ENCODE measurements at places on chromosomes 7 and 10. TPM values are rescaled to one million over a fixed set of nuclear protein-coding genes. Genes with fewer than 3 reads are reported as not detected.
A peak's percentile ranks its signal among the peaks of the same experiment; 100 is the strongest.

DNA sequence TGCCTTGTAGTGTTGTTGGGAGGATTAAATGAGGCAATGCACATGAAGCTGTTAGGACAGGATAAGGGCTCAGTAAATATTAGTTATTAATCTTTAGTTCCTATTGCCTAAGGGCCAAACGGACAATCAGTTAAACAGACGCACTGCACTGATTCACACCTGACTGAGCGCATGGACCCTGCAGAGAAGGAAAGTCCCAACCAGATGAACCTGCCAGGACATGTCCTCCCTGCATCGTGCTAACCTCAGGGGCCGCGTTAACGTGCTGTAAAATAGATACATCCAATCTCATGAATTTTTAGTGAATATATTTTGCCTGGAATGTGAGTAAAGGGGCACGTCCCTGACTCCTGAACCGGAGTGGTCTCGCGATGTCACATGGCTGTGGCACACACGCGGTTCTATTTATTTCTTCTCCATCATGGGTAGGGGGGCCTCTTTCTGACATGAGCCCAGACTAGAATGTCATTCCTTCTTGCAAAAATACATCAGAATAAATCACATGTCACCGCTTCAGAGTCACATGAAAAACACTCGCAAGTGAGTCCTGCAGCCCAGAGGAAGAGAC is 12.3 kb downstream of the ADARB2 start:
- no peak overlapping the region for H3K27ac ChIP-seq
- H3K4me1 ChIP-seq, result no peaks in the 10 kb centered on the region
- H3K36me3 ChIP-seq, result no peaks in the 10 kb centered on the region
- no peak overlapping the region for H3K4me3 ChIP-seq

GRCh38 chr10:93601774-93602162 is 733 bp upstream of the RBP4 start:
- no peak overlapping the region for H3K4me3 ChIP-seq
- H3K27ac ChIP-seq, result no peak overlapping the region
- H3K4me1 ChIP-seq, result no peaks in the 10 kb centered on the region
- DNase-seq, result no peak

GRCh38 chr7:38584443-38585210 is 46.5 kb downstream of the AMPH start:
- no peaks in the 10 kb centered on the region for H3K27me3 ChIP-seq
- no peaks in the 10 kb centered on the region for H3K36me3 ChIP-seq
- DNase-seq, result no peak
- H3K4me1 ChIP-seq, result peaks cover 21% of the 10 kb centered on the region
- H3K27ac ChIP-seq, result no peak overlapping the region

GRCh38 chr7:146131701-146132100 is 15.1 kb downstream of the CNTNAP2 start:
- no peak overlapping the region for H3K27ac ChIP-seq
- H3K4me3 ChIP-seq, result no peak overlapping the region
- H3K36me3 ChIP-seq, result no peaks in the 10 kb centered on the region
- H3K27me3 ChIP-seq, result no peaks in the 10 kb centered on the region
- no peaks in the 10 kb centered on the region for H3K4me1 ChIP-seq

- H3K36me3 ChIP-seq, result no peaks in the 10 kb centered on the region
- no peaks in the 10 kb centered on the region for H3K27me3 ChIP-seq
- no peak overlapping the region for H3K27ac ChIP-seq
- peak; percentile 52 for DNase-seq
Observed at GRCh38 chr7:66741-67140, 125.6 kb upstream of the FAM20C start.

GRCh38 chr7:149022756-149023360 is 5.4 kb downstream of the PDIA4 start:
- H3K4me1 ChIP-seq, result peaks cover 14% of the 10 kb centered on the region
- H3K27ac ChIP-seq, result no peak overlapping the region
- H3K36me3 ChIP-seq, result no peaks in the 10 kb centered on the region
- H3K4me3 ChIP-seq, result no peak overlapping the region

- H3K27ac ChIP-seq, result no peak overlapping the region
- peaks cover 36% of the 10 kb centered on the region for H3K27me3 ChIP-seq
- DNase-seq, result no peak
- peaks cover 8% of the 10 kb centered on the region for H3K36me3 ChIP-seq
Observed at GRCh38 chr7:990933-991728, 8.2 kb downstream of the CYP2W1 start.

DNA sequence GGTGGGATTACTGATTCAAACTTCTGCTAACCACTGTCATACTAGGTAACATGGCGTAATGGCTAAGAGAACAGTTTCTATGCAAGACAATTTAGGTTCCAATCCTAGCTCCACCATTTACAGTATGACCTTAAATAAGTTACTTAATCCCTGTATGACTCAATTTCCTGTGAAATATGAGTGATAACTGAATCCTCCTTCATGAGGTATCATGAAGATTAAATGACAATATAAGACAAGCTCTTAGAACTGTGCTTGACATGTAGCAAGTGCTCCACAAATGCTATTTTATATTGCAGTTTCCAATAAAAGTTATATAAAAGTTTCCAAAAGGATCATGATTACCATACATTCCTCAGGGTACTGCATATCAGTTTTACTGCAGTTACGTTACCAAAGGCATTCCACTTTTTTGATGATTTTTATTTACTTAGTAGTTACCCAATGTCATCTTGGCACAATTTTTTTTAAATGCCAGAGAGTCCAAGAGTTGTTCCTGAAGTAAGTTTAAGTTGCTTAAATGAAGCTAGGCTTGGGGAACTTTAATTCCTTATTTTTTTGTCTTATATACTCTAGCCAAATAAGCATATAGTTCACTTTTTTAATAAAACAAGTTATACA is 7.1 kb downstream of the DOCK4 start:
- H3K4me1 ChIP-seq, result peaks cover 9% of the 10 kb centered on the region
- DNase-seq, result no peak
- no peaks in the 10 kb centered on the region for H3K36me3 ChIP-seq
- no peak overlapping the region for H3K4me3 ChIP-seq

GRCh38 chr10:20891338-20891714 is 5.8 kb downstream of the NEBL start:
- no peak overlapping the region for H3K4me3 ChIP-seq
- no peak for DNase-seq
- H3K36me3 ChIP-seq, result no peaks in the 10 kb centered on the region
- no peak overlapping the region for H3K27ac ChIP-seq
- H3K4me1 ChIP-seq, result no peaks in the 10 kb centered on the region

- no peak overlapping the region for H3K27ac ChIP-seq
- DNase-seq, result no peak
- no peaks in the 10 kb centered on the region for H3K36me3 ChIP-seq
- peaks cover 33% of the 10 kb centered on the region for H3K4me1 ChIP-seq
- no peaks in the 10 kb centered on the region for H3K27me3 ChIP-seq
Observed at GRCh38 chr7:69803699-69804516, 205.6 kb downstream of the AUTS2 start.

GRCh38 chr7:144713850-144714249 is 122.0 kb downstream of the TPK1 start:
- DNase-seq, result no peak
- no peaks in the 10 kb centered on the region for H3K36me3 ChIP-seq
- no peaks in the 10 kb centered on the region for H3K27me3 ChIP-seq

DNA sequence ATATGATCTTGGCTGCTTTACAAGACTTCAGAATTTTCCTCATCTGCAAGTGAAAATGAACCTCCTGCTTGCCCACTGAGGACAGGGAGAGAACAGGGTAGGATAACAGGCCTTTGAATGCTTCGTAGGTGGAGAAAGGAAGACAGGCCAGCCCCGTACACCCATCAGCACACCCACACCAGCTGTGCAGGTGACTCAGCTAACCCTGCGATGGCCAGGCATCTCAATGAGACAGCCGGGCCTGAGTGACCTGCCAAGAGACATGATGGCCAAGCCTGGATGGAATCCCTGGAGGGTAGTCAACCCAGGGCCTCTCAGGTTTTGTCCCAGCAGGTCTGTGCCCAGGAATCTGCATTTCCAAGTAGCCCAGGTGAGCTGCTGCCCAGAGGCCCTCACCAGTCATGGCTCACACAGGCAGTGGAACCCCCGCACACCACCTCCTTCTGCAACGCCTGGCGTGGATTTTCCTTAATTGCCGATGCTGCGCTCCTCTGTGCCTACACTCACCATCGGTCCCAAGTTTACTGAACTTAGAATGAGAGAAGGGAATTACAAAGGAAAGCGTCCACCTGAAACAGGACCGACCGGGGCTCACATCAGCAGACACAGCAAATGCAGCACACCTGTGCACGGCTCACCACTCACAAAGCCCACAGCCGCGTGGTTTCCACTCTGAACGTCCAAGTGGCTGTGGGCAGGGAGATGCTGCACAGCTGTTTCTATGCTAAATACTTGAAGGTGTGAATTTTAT is 163.7 kb downstream of the DIP2C start:
- H3K4me3 ChIP-seq, result no peak overlapping the region
- H3K4me1 ChIP-seq, result no peaks in the 10 kb centered on the region
- peak; percentile 58 for DNase-seq
- no peaks in the 10 kb centered on the region for H3K36me3 ChIP-seq
- H3K27me3 ChIP-seq, result no peaks in the 10 kb centered on the region
- no peak overlapping the region for H3K27ac ChIP-seq

- no peaks in the 10 kb centered on the region for H3K27me3 ChIP-seq
- H3K27ac ChIP-seq, result no peak overlapping the region
- no peak for DNase-seq
Observed at GRCh38 chr10:108868881-108869280, 1054.4 kb downstream of the XPNPEP1 start.

- H3K4me1 ChIP-seq, result peaks cover 34% of the 10 kb centered on the region
- H3K36me3 ChIP-seq, result no peaks in the 10 kb centered on the region
- H3K27ac ChIP-seq, result peak overlapping the region; percentile 100
- no peak for DNase-seq
Observed at GRCh38 chr7:30286749-30287148, 2.4 kb downstream of the ZNRF2 start.

DNA sequence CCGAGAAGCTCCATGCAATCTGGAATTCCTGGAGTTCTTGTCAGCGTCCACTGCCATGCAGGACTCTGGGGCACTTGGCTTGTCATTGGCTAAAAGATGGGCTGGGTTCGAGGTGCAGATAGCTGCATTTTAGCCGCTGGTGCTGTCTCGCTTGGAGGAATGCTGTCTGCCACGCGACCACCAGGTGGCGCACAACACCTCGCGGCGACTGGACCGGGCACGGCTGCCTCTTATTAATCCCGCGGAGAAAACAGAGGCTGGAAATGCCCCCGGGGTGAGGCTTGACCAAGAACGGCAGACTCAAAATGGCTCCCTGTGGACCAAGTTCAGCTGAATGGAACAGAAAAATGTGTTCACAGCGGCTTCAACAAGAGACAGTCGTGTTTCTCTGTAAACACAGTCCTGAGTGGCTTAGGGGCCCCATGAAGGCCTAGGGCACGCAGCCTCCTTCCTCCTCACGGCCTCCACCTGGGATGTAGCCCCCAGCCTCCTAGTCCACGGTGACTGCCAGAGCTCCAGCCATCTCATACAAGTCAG is 46.2 kb downstream of the AOC1 start:
- no peak overlapping the region for H3K4me3 ChIP-seq
- H3K27ac ChIP-seq, result no peak overlapping the region
- peaks cover 40% of the 10 kb centered on the region for H3K4me1 ChIP-seq
- no peaks in the 10 kb centered on the region for H3K36me3 ChIP-seq
- no peaks in the 10 kb centered on the region for H3K27me3 ChIP-seq

DNA sequence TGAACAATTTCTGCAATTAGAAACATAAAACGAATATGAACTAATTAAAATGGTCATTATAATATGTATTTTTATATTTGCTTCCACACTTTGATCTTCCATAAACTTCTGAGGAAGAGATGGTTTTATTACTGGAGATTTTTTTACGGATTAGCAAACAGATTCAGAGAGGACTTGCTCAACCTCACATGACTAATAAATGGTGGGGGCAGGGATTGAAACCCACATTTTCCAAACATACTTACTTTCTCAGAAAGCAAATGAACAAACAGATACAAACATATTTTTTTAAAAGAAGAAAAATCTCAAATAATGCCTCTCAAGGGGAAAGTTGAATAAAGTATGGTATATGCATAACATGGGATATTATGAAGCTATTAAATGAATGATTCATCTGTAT is 18.3 kb downstream of the ANKMY2 start:
- no peak for DNase-seq
- H3K4me3 ChIP-seq, result no peak overlapping the region
- no peak overlapping the region for H3K27ac ChIP-seq
- H3K4me1 ChIP-seq, result no peaks in the 10 kb centered on the region

- no peaks in the 10 kb centered on the region for H3K36me3 ChIP-seq
- H3K4me1 ChIP-seq, result no peaks in the 10 kb centered on the region
- no peak overlapping the region for H3K27ac ChIP-seq
- H3K27me3 ChIP-seq, result no peaks in the 10 kb centered on the region
- H3K4me3 ChIP-seq, result no peak overlapping the region
Observed at GRCh38 chr10:89646889-89647657, 2.0 kb upstream of the PANK1 start.

DNA sequence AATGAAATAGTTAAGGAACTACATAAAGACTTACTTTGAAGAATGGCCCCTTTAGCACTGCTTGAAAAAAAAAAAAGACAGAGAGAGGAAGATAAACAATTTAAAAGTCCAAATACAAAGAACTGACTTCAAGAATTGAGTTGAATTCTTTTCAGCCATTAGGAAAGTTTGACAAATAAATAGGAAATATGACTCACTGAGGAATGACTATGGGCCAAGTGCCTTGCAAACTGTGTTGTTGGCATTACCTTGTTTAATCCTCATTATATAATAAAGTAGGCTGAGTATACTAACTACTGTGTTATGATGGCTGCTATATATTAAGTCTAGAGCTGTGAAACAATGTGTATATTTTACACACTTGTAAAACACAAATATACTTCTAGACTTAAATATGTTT is 151.1 kb downstream of the ELMO1 start:
- no peak overlapping the region for H3K27ac ChIP-seq
- no peaks in the 10 kb centered on the region for H3K27me3 ChIP-seq
- no peak overlapping the region for H3K4me3 ChIP-seq
- DNase-seq, result no peak

DNA sequence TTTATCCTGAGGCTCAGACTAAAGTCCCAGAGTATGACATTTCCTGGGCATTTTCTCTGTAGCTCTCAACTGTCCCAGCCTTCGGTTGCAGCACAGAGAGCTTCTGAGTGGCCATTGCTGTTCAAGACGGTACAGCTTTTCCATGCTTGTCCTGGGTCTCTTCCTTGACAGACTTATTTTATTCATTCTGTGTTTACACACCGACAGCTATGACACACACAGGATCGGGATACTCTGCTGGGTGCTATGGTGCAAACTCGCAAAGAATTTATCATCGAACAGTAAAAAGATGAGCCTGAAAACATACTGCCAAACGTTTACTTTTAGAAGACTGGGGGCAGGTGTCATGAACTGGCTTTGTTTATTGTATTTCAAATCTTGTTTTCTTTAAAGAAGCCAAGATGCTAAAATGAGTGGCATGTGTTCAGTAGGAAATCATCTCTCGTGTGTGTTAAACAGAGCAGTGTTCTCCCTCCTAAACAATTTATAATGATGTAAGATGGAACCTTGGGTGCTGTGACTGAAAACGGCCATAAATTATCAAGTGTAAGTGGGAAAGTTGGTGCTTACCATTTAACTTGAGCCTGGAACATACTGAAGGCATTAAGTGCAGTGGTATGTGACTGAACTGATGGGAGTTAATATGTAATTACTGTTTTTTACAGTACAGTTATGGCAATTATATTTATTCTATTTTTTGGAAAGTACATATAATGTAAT is 120.8 kb downstream of the CELF2 start:
- no peaks in the 10 kb centered on the region for H3K4me1 ChIP-seq
- H3K36me3 ChIP-seq, result no peaks in the 10 kb centered on the region
- H3K27ac ChIP-seq, result no peak overlapping the region
- H3K4me3 ChIP-seq, result no peak overlapping the region

MMD2 gene
- total RNA-seq, result not detected

TMEM140 gene
- total RNA-seq, result 29.6 TPM

FEZF1 gene
- not detected for total RNA-seq

ARMC3 gene
- not detected for total RNA-seq

MYL10 gene
- total RNA-seq, result not detected

NSUN5 gene
- total RNA-seq, result 23.3 TPM

NUDCD3 gene
- 46.1 TPM for total RNA-seq

TPST1 gene
- 31.3 TPM for total RNA-seq

NRG3 gene
- total RNA-seq, result 2.1 TPM

DNAJC9 gene
- total RNA-seq, result 13.5 TPM

NPC1L1 gene
- total RNA-seq, result 0.33 TPM
